Right atrium auricular region (tissue), 2 donors: ENCODE measurements at places on chromosomes 6 and 20. TPM values are rescaled to one million over a fixed set of nuclear protein-coding genes. Genes with fewer than 3 reads are reported as not detected.

DNA sequence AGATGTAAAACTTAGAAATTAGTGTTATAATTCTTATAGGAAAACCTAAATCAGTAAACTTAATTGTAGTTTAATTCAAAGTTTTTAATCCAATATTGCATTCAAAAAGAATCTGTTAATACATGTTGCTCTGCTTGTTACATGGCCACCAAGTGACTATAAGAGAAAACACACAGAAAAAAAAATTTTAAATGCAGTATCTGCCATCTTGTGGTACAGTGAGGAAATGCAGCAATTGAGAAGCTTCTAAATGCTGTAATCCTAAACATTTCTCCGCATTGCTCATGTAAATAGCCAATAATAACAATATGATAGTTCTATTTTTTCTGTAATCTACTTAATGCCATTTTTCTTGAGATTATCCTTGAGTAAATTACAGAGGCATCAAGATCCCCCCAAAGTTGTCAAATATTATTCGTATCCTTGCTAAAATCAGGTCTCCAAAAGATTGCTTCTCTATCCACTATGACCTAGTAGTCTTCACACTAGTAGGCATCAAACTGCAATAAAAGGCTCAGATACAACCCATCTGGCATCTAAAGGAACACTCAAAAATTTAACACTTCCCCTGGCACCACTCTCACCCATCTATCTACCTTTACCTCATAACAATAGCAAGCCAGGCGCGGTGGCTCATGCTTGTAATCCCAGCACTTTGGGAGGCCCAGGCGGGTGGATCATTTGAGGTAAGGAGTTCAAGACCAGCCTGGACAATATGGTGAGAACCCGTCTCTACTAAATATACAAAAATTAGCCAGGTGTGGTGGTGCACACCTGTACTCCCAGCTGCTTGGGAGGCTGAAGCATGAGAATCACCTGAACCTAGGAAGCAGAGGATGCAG is 34.6 kb downstream of the HDAC2 start:
- no peak for DNase-seq

- DNase-seq: no peak
Measured at GRCh38 chr6:45715508-45715803, 300.2 kb downstream of the CLIC5 start.

- no peak for DNase-seq
Measured at GRCh38 chr6:5379647-5380242, 118.4 kb downstream of the FARS2 start.

DNA sequence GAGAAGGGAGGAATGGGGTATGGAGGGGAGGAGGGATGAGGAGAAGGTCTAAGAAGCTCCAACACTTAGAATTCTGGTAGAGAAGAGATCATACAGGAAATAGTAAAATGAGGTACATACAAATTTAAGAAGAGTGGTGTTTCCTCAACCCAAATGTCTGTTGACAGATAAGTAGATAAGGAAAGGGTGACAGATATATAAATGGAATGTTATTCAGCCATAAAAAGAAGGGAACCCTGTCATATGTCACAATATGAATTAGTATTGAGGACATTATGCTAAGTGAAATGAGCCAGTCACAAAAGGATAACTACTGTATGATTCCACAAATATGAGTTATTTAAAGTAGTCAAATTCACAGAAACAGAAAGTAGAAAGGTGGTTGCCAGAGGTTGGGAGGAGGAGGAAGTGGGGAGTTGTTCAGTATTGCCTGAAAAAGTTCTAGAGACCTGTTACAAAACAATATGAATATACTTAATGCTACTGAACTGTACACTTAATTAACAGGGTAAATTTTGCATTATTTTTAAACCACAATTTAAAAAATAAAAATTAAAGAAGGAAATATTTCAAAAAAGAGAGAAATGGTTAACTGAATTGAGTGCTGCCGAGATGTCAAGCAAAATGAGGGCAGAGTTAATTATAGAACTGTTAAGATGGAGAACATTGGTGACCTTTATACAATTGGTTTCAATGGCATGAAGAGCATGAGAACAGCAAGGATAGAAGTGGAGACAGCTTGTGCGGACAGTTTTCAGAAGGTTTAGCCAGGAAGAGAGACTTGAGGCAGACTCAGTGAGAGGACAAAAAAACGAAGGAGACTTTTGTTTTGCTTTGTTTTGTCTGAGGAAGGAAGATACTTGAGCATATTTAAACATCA is 47.6 kb upstream of the ADGRF4 start:
- no peak for DNase-seq

DNA sequence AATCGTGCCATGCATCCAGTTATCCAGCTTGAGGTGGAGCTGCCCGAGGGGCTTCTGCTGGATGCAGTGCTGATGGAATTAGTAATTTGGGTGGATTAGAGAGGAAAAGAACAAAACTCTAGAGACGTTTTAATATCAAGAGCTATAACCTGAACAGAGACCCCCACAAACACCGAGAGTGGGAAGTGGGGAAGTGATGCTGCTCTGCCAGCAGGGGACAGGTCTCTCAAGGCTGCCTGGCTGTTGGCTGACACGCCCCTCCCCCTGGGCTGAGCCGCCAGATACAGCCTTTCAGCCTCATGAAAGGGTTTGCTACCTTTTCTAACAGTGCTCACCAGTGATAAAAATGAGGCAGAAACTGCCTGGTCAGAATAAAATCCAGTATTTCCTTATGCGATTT is 9.6 kb downstream of the LEMD2 start:
- no peak for DNase-seq

GRCh38 chr6:135380793-135381192 is 116.7 kb downstream of the AHI1 start:
- no peak for DNase-seq

DNA sequence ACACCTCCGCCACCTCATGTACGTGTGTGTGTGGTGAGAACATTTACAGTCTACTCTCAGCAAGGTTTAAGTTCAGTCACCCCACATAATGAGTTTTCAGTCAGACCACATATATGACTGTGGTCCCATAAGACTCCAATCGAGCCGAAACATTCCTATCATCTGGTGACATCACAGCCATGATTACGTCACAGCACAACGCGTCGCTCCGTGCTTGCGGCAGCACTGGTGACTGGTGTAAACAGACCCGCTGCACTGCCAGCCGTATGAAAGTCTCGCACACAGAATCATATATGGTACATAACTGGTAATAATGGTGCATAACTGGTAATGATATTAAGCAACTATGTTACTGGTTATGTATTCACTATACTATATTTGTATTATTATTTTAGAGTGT is 150.7 kb downstream of the DLL1 start:
- DNase-seq: no peak

GRCh38 chr6:88134575-88134974 is 31.6 kb downstream of the CNR1 start:
- no peak for DNase-seq

C6orf163 gene
- total RNA-seq: 1.5 TPM

MAS1 gene
- total RNA-seq: not detected

IYD gene
- total RNA-seq: not detected
